ENCODE measurements at places on chromosomes 16 and 17.
A peak's percentile ranks its signal among the peaks of the same experiment; 100 is the strongest.

DNA sequence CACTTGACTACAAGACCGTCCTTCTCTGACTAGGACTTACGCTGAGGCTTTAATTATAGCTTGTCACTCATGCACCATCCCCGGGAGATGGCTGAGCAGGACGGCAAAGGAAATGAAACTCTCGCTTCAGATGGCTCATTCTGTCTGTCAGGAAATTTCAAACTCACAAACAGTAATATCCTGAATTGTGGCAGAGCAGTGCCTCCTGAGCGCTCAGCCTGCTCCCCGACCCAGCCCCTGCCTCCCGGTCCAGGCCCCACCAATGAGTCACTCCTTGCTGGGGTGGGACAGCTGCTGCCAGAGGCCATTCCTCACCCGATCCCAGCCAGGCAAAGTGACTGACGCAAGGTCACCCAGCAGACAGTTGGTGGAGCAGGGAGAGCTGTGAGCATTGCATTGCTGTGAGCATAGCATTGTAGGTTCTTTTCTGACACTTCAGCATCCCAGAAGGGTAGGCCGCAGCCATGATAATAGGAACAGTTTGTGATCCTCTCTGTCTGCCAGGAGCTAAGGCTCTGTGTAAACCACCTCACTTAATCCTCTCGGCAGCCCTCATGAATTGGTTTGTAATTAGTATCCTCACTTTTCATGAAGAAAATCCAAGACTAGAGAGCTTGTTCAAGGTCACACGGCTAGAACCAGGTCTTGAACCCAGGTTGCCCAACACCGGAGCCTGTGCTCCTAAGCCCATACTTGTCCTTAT lies 20.9 kb downstream of the CCDC182 start:
- DNase-seq = no peak

- DNase-seq = peak; percentile 42
Observed at GRCh38 chr17:67359960-67360791, 6.2 kb downstream of the PSMD12 start.

- no peak for DNase-seq
Observed at GRCh38 chr16:78199325-78200022, 100.0 kb downstream of the WWOX start.

DNA sequence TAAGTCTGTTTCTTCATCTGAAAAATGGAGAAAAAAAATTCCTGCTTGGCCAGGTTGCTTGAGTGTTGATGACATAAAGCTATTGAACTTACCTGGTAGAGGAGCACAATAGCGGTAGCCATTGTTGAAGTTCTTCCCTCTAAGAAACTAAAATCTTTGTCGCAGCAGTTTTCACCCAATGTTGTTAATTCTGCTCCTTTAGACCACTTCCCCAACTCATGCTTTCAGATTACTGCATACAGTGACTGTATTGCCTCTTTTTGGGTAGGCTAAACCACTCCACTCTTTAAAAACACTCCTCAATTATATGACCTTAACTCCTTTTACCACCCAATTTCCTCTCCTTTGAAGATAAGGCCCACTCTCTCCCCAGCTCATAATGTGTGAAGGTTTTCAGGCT lies 35.7 kb upstream of the CCL2 start:
- no peak for DNase-seq

DNA sequence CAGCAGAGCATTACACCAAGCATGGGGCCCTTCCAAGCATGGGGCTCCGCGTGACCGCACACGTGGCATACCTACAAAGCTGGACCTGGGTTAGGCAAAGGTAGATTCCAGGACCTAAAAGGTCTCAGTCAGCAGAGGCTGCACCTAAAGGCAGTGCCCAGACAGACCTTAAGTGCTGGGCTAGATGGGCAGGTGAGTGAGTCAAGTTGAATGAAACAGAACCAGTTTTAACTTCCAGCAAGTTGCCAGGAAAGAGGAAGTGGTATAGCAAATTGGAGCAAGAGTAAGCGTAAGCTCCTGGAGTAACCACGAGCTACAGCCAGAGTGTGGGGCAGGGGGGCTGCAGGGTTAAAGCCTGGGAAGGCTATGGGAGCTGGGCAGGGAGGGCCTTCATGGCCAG lies 49.5 kb downstream of the SRCIN1 start:
- no peak for DNase-seq

DNA sequence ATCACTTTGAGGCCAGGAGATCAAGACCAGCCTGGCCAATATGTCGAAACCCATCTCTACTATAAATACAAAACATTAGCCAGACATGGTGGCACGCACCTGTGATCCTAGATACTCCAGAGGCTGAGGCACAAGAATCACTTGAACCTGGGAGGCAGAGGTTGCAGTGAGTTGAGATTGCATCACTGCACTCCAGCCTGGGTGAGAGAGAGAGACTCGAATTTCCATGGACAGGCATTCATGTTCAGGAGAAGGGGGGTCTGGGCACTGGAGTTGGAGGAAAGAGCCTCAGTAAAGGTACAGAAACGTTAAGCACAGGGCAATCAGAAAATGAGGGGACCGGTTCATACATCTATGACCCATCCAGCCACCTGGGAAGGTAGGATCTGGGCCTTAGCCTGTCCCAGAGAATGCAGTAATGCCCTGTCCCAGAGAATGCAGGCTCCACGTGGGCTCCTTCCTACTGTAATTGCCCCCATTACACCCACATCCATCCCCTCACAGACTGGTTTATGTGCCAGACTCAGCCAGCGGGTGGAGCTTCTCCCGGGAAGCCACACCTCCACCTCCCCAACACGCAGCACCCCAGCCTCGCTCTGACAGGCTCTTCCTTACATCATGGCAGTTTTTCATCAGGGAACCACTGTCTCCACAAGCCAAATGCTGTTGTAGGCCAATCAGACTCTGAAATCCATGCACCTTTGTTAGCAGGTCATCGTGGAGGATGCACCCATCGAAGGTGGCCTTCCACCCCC lies 21.6 kb upstream of the ARL4D start:
- DNase-seq = no peak

DNA sequence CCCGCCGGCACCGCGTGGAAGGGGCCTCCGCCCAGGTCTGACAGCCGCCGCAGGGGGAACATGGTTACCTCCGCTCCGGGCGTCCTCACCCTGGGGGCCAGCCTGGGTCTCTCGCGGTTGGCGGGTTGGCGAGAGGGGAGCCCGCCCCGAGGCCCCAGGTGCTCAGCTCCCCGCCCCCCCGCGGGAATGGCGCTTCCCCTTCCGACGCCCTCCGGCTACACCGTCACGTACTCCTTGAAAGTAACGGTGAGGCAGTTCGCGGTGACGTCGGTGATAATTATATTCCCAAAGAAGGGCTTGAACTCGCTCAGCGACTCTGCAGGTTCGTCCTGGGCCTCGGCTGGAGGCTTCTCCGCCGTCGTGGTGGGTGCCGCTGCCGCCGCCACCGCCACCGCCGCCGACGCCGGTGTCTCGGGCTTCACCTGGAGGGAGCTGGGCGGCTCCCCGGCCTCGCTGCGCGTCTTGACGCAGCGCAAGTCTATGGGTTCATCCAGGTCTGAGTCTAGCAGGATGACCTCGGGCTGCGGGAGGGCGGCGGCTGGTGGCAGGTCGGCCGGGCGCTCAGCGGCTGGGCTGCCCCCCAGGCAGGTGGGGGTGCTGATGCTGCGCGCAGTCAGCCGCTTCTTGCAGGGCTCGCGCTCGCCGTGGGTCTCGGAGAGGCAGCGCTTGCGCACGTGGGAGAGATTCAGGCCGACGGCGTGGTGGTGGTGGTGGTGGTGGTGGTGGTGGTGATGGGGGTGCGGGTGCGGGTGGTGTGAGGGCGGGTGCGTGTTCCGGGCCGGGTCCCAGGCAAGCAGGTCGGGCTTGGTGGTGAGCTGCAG lies 5.3 kb downstream of the CBX4 start:
- DNase-seq = no peak

DNA sequence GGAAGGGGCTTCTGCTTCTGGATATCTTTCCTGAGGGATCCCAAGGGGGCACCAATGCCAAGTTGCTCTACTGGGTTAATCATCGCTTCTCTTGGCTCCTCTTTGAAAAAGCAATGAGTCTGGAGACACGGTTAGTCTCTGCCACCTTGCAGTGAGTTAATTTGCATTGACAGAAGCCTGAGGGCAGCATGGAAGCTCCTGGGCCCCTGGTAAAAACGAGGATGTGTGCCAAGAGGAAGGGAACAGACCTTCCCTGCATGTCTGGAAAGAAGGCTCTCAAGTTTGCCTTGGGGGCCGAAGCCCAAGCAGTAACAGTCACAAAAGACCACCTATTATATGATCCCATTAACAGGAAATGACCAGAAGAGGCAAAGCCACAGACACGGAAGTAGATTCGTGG lies 86.7 kb downstream of the IRX5 start:
- DNase-seq = no peak

DNA sequence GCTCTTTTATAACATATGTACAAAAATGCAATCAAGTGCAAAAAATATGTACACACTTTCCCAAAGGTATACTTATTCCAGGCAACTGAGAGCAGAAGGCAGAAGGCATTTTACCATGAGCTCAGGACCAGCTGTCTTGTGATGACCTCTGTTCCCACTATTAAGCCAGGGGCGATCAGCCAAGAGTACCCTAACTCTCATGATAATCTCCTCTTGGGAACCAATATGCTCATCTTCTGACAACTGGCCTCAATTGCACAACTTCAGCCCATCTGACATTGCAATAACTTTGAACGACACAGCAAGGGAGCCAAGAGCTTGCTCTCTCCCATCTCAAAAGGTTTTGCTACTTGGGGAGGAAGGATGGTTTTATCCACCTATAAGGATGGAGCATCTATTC lies 471.9 kb downstream of the HS3ST3B1 start:
- DNase-seq = no peak

DNA sequence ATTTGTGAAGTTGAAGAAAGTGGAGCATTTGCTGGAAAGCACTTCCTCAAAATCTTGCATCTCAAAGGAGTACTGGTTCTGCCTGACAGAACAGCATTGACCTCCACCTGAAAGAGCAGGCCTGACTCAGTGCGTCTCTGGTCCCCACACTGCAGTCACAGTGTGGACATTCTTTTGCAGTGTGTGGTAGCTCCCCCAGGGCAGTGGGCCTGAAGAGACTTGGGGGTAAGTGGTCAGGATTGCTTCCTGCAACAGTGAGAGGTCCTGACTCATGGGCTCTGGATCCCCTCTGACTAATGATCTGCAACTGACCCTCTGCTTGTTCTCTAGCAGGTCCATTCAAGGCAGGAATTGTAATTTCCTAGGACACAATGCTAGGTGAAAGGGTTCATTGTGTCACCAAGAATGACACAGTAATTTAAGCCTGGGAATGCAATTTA lies 204.9 kb upstream of the KCNJ16 start:
- peak; percentile 19 for DNase-seq

GRCh38 chr17:31570951-31571892 lies 179.7 kb downstream of the RAB11FIP4 start:
- peak; percentile 93 for DNase-seq

DNA sequence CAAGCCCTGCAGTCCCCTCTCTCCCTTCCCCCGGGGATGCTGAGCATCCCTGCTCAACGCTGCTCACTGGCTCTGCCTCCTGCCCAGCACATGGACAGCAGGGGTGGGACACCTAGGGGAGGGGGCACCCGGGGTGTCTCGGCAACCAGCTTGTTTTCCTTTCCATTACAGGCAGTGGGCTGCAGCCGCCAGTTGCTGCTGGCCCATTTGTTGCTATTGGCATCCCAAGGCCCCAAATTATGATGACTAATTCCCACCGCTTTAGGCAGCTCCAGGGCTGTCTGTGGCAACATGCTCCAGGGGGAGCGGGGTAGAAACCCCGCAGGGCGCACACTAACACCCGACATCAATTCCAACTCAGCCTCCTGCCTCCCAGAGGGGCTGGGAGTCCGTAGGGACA lies 4.9 kb downstream of the SDK2 start:
- no peak for DNase-seq

DNA sequence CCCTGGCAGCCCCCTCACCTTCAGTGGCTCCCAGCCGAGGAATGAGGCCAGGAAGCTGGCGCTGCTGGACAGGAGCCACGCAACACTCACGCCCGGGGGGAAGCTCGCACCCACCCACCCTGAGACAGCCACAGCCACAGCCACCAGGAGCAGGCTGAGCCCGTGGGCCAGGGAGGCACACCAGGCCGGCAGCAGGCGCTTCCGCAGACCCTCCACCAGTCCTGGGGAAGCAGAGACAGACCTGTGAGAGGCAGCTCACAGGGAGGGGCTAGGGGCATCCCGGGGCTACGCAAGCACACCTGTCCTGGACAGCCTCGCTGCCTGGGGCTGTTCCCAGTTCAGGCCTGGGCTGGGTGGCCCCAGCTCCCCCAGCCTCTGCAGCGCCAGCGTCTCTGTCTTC lies 41.9 kb downstream of the PKD1 start:
- no peak for DNase-seq

DNA sequence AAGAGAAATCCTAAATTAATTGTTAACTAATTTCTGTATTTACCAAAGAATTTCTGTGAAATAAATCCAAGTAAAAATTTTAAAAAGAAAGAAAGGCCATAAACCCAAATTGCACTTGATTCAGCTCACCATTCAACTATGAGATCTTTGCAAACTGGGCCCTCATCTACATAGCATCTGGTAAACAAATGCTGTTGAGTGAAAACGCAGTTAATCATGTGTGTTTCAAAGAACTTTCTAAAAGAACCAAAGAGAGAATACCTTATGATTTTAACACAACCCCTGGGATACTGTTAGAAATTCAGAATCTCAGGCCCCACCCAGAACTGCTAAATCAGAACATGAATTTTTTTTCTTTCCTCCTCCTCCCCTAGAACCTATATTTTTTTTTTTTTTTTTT lies 16.6 kb downstream of the CRLF3 start:
- DNase-seq = no peak

DNA sequence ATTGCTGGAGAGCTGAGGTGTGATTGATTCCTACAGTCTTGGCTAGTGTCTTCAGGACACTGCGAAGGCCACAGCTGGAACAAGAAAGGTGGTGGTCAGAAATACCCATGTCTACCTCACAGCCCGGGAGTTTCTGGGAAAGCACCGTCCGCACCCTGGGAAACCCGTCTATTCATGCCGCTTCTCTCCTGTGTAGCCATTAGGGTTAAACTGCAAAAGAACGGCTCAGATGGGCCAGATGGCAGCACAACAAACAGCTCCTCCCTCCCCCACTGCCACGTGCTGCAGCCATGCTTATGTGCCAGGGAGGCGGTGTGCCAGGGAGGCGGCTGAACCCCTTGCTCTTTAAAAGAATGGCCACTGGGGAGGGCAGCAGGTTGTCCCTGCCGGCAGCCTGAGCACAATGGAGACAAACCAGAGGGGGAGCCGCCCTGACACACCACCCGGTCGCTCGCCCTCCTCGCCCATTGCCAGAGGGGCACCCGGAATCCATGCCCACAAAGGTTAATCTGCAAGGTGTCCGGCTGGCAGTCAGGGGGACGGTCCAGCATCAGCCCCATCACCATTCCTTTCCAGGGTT lies 65.2 kb downstream of the CYTH1 start:
- peak; percentile 41 for DNase-seq

- DNase-seq = no peak
Observed at GRCh38 chr17:56598466-56598865, 5.0 kb downstream of the NOG start.

Measured in fibroblast of pulmonary artery (primary cell).